Glutamatergic neuron (in vitro differentiated cells): ENCODE measurements at places on chromosomes 4 and X.

- peak; percentile 42 for DNase-seq
- peak overlapping the region; percentile 83 for H3K4me3 ChIP-seq
- H3K27ac ChIP-seq, result peak overlapping the region; percentile 84
- peaks cover 3% of the 10 kb centered on the region for H3K4me1 ChIP-seq
- H3K27me3 ChIP-seq, result no peaks in the 10 kb centered on the region
These were observed 6.7 kb upstream of the HSD17B10 start for GRCh38 chrX:53440621-53441517.

DNA sequence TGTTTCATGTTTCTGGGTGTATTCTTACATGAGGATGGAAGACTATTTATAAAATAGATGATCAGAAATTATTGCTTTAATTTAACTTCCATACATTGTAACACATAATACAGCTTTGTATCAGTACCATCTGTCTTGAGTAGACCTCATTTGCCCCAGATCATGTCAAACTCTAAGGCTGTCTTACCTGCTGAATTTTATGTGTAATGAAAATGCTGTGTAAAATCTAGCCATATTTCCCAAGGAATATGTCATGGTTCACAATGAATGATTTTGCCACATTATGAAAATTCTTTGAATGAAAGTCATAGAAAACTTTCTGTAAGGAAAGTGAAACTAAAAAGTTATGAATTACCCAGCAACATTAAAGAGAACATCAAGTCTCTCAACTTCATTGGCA is 7.4 kb downstream of the BDH2 start:
- no peak overlapping the region for H3K4me3 ChIP-seq
- H3K27me3 ChIP-seq, result no peaks in the 10 kb centered on the region
- H3K36me3 ChIP-seq, result no peaks in the 10 kb centered on the region

- H3K36me3 ChIP-seq, result no peaks in the 10 kb centered on the region
- peak within 1 kb of the TSS; percentile 99 for H3K4me3 ChIP-seq
- H3K27me3 ChIP-seq, result peaks cover 3% of the 10 kb centered on the region
- H3K4me1 ChIP-seq, result peaks cover 6% of the 10 kb centered on the region
- peak within 1 kb of the TSS; percentile 100 for H3K27ac ChIP-seq
- peak; percentile 64 for DNase-seq
These were observed at the start of gene USP11 for GRCh38 chrX:47232803-47233332. TSS of gene USP11 (plus strand) at chrX:47233009. CDS start at chrX:47233044, 35 bp downstream.

GRCh38 chr4:144646523-144647094 is 653 bp downstream of the HHIP start:
- H3K4me1 ChIP-seq, result peaks cover 16% of the 10 kb centered on the region
- H3K4me3 ChIP-seq, result peak overlapping the region; percentile 100
- no peaks in the 10 kb centered on the region for H3K36me3 ChIP-seq
- DNase-seq, result peak; percentile 71
- H3K27ac ChIP-seq, result peak overlapping the region; percentile 91

GRCh38 chr4:52574036-52574435 is 85.1 kb downstream of the USP46 start:
- H3K27ac ChIP-seq, result no peak overlapping the region
- H3K27me3 ChIP-seq, result no peaks in the 10 kb centered on the region
- no peak overlapping the region for H3K4me3 ChIP-seq
- no peaks in the 10 kb centered on the region for H3K4me1 ChIP-seq
- no peaks in the 10 kb centered on the region for H3K36me3 ChIP-seq

DNA sequence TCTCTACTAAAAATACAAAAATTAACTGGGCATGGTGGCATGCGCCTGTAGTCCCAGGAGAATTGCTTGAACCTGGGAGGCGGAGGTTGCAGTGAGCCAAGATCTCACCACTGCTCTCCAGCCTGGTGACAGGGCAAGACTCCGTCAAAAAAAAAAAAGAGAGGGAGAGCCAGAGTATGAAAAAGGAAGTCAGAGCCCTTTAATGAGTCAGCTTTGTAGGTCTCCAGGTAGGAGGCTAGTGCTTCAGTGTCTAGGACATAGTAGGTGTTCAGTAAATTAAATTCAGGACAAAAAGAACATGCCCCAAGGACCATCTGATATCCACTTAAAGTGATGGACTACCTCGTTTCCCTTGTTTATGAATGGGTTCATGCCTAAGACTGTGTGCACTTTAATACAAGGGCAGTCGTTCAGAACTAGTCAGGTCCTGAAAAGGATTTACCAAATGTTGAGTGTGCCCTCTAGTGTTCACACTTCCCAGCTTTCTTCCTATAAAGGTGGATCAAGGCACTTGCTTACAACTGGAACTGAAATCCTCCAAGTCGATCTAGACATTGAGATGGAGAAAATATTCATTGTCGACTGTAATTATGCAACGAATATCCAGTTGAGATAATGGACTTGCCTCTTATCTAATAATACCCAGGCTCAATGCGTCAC is 29.0 kb downstream of the F9 start:
- no peaks in the 10 kb centered on the region for H3K4me1 ChIP-seq
- no peak overlapping the region for H3K27ac ChIP-seq
- no peak overlapping the region for H3K4me3 ChIP-seq
- no peak for DNase-seq
- H3K27me3 ChIP-seq, result no peaks in the 10 kb centered on the region

- H3K27ac ChIP-seq, result peak overlapping the region; percentile 6
- H3K27me3 ChIP-seq, result peaks cover 6% of the 10 kb centered on the region
- H3K4me1 ChIP-seq, result peaks cover 14% of the 10 kb centered on the region
- no peak overlapping the region for H3K4me3 ChIP-seq
- peaks cover 4% of the 10 kb centered on the region for H3K36me3 ChIP-seq
These were observed 24.2 kb upstream of the RASL11B start for GRCh38 chr4:52837716-52838558.

DNA sequence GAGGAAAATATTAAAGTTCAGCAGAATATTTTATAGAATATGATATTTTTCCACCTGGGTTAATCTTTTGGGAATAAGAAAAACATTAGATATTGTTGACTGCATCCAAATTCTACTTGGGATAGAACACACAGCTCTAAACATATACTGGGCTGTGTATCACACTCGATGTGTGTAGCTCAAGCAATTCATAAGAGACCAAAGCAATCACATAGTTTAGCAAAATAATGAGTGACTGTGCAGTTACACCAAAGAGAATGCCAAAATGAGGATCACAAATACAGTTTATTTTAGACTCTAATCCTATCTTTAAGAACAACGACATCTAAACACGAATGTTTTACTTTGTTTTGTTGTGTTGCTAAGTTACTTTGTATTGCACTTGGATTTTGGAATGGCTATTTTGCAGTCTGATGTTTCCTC is 101.2 kb downstream of the CBR4 start:
- H3K4me3 ChIP-seq, result no peak overlapping the region
- no peak for DNase-seq
- no peaks in the 10 kb centered on the region for H3K36me3 ChIP-seq
- peaks cover 5% of the 10 kb centered on the region for H3K4me1 ChIP-seq

GRCh38 chr4:88006956-88007303 is 505 bp upstream of the PKD2 start:
- peak overlapping the region; percentile 81 for H3K27ac ChIP-seq
- peaks cover 11% of the 10 kb centered on the region for H3K4me1 ChIP-seq
- peaks cover 7% of the 10 kb centered on the region for H3K36me3 ChIP-seq
- H3K4me3 ChIP-seq, result peak overlapping the region; percentile 81
- peaks cover 10% of the 10 kb centered on the region for H3K27me3 ChIP-seq
